ENCODE measurements at places on chromosomes 3 and 15. TPM values are rescaled to one million over a fixed set of nuclear protein-coding genes. Genes with fewer than 3 reads are reported as not detected.

DNA sequence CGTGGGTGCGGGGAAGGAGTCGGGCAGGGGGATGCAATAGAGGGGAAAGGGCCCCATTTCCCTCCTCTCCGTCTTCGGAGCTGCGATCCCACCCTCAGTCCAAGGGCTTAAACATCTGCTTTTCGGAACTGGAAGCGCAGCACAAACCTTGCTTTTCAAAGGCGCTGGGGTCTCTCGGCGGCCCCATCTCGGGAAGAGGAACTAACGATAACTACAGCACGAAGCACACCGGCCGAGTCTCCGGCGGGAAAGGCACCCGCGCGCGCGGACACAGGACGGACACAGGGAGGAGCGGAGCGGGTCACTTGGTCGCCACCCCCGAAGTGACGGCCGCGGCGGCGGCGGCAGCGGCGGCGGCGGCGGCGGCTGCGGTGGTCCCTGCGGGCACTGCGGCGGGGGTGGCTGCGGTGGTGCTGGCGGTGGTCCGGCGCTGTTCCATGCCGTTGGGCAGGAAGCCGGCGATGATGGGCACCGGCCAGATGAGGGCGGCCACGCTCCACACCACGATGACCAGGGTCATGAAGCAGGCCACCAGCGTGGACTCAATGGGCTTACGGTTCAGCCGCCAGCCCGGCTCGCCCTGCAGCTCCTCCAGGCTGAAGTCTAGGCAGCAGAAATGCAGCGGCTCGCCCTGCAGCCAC, 1.1 kb downstream of the TMEM158 start:
- peak overlapping the region; percentile 64 for H3K27ac ChIP-seq
- peak overlapping the region; percentile 85 for H3K4me3 ChIP-seq
- peaks cover 20% of the 10 kb centered on the region for H3K4me1 ChIP-seq
- H3K36me3 ChIP-seq = no peaks in the 10 kb centered on the region
- peaks cover 77% of the 10 kb centered on the region for H3K27me3 ChIP-seq

DNA sequence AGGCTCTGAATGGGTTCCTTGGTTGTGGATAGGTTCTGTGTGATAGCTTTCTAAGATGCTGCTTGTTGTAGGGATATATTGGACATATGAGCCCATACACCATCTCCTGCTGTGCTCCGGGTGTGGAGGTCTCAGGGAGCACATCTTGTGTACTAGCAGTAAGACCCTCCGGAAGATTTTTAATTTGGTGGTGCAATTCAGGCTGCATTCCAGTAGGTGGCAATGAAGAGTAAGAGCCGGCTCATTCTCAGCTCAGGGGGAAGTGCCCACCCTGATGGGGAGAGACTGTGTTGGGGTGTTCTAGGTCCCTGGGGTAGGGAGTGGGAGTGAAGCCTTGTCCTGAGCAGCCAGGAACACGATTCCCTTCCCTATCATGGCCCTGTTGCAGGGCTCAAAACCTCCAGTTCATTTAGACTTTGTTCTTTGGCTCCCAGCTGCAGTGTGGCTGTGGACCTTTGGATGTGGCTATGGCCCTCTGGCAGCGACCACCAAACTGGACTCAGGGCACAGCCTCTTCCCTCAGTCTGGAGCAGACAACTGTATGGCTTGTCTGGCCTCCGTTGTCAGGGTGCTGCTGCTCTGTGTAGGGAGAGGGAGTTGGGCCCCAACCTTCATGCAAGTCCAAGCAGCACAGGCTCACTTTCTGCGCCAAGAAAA, 104.7 kb downstream of the UNC13C start:
- no peak overlapping the region for H3K27ac ChIP-seq
- H3K27me3 ChIP-seq = peaks cover 14% of the 10 kb centered on the region
- no peaks in the 10 kb centered on the region for H3K36me3 ChIP-seq
- peak; percentile 44 for DNase-seq
- no peaks in the 10 kb centered on the region for H3K4me1 ChIP-seq
- H3K4me3 ChIP-seq = no peak overlapping the region

- H3K4me1 ChIP-seq = no peaks in the 10 kb centered on the region
- H3K36me3 ChIP-seq = no peaks in the 10 kb centered on the region
- H3K27me3 ChIP-seq = peaks cover 24% of the 10 kb centered on the region
- no peak overlapping the region for H3K4me3 ChIP-seq
Observed at GRCh38 chr3:131803113-131803512, 231.7 kb downstream of the CPNE4 start.

DNA sequence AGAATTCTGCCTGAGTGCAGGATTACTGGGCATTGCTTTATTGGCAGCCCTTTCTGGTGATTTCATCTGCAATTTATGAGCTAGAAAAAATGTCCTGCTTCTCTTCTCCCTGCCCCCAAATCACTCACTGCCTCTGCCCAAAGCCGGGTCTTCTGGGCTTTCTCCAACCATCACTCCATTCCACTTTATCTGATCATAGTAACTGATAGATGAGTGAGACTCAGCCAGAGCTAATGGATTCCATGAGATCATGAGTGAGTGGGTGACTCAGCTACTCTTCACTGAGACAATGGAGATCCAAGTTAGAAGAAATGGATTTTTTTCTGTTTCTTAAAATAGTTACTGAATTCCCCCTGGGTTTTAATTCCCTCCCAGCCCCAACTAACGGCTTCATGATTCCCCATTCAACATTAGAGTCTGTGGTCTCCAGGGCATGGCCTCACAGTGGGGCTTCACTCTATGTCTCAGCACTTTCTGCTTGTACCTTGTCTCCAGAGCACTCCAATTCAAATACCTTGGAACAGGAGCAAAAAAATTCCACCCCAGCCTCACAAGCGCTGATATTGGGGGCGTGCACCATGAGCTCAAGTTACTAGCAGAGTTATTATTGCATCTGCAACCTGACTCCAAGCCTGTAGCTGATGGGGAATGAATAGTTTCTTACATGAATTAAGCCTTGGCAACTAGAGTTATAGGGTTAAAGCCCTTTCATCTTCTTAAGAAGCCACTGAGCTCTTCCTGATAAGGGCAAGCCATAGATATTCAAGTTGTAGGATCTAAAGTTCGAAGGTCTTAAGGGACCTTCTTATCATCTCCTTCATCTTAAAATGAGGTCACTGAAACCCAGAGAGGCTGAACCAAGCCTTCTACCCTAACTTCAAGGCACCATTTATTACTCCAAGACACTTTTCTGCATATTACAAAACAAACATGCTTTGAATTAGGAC, 85.9 kb downstream of the AGBL1 start:
- peaks cover 40% of the 10 kb centered on the region for H3K4me1 ChIP-seq
- no peaks in the 10 kb centered on the region for H3K36me3 ChIP-seq
- H3K27ac ChIP-seq = peak overlapping the region; percentile 92
- no peak for DNase-seq
- H3K27me3 ChIP-seq = peaks cover 8% of the 10 kb centered on the region

GRCh38 chr3:64300790-64301423, 75.6 kb upstream of the PRICKLE2 start:
- H3K27ac ChIP-seq = no peak overlapping the region
- no peaks in the 10 kb centered on the region for H3K4me1 ChIP-seq
- H3K27me3 ChIP-seq = no peaks in the 10 kb centered on the region
- no peak for DNase-seq
- peaks cover 11% of the 10 kb centered on the region for H3K36me3 ChIP-seq
- no peak overlapping the region for H3K4me3 ChIP-seq

- no peak overlapping the region for H3K4me3 ChIP-seq
- no peak for DNase-seq
- H3K27ac ChIP-seq = no peak overlapping the region
- H3K4me1 ChIP-seq = peaks cover 27% of the 10 kb centered on the region
- peaks cover 7% of the 10 kb centered on the region for H3K36me3 ChIP-seq
Observed at GRCh38 chr3:65412588-65412987, 626.1 kb downstream of the MAGI1 start.

DNA sequence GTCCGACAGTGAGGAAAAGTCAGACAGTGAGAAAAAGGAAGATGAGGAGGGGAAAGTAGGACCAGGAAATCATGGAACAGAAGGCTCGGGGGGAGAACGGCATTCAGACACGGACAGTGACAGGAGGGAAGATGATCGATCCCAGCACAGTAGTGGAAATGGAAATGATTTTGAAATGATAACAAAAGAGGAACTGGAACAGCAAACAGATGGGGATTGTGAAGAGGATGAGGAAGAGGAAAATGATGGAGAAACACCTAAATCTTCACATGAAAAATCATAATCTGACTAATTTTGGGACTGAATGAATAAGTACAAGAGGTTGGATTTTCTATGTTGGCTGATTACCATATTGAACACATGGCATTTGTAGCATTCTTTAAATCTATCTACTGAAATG, 26.2 kb downstream of the SEC62 start:
- no peak overlapping the region for H3K27ac ChIP-seq
- no peaks in the 10 kb centered on the region for H3K4me1 ChIP-seq
- DNase-seq = no peak
- H3K36me3 ChIP-seq = peaks cover 25% of the 10 kb centered on the region
- H3K4me3 ChIP-seq = no peak overlapping the region

The XIRP1 gene
- total RNA-seq = not detected

GRCh38 chr3:14299767-14300166, 102.6 kb upstream of the SLC6A6 start:
- H3K27ac ChIP-seq = no peak overlapping the region
- peaks cover 5% of the 10 kb centered on the region for H3K4me1 ChIP-seq
- H3K4me3 ChIP-seq = no peak overlapping the region
- peaks cover 11% of the 10 kb centered on the region for H3K27me3 ChIP-seq
- no peaks in the 10 kb centered on the region for H3K36me3 ChIP-seq

DNA sequence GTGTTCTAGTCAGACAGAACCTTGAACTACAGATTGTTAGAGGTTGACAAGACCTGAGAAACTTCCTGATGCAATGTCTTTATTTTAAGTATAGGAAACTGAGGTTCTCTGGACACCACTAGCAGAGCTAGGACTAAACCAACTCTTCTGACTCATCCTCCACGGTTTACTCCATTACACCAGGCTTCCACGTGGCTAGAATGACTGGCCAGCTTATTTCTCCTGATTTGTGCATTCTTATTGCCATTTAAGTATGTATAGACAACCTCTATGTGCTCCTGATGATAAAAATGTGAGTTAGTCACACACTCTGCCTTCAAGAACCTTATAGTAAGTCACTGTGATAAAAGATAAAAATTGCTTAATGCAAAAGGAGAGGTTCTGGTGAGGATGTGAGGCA, 182.7 kb downstream of the MEX3B start:
- no peak overlapping the region for H3K4me3 ChIP-seq
- no peak for DNase-seq
- H3K36me3 ChIP-seq = peaks cover 21% of the 10 kb centered on the region
- no peaks in the 10 kb centered on the region for H3K27me3 ChIP-seq
- H3K4me1 ChIP-seq = no peaks in the 10 kb centered on the region

- H3K4me1 ChIP-seq = peaks cover 18% of the 10 kb centered on the region
- no peak for DNase-seq
- no peak overlapping the region for H3K4me3 ChIP-seq
- H3K27me3 ChIP-seq = no peaks in the 10 kb centered on the region
- H3K36me3 ChIP-seq = no peaks in the 10 kb centered on the region
- H3K27ac ChIP-seq = no peak overlapping the region
Observed at GRCh38 chr15:39125226-39125625, 455.7 kb upstream of the THBS1 start.

- peaks cover 2% of the 10 kb centered on the region for H3K4me1 ChIP-seq
- H3K36me3 ChIP-seq = no peaks in the 10 kb centered on the region
- H3K4me3 ChIP-seq = no peak overlapping the region
- DNase-seq = no peak
- H3K27me3 ChIP-seq = peaks cover 58% of the 10 kb centered on the region
Observed at GRCh38 chr15:99098991-99099390, 5.9 kb upstream of the SYNM start.

DNA sequence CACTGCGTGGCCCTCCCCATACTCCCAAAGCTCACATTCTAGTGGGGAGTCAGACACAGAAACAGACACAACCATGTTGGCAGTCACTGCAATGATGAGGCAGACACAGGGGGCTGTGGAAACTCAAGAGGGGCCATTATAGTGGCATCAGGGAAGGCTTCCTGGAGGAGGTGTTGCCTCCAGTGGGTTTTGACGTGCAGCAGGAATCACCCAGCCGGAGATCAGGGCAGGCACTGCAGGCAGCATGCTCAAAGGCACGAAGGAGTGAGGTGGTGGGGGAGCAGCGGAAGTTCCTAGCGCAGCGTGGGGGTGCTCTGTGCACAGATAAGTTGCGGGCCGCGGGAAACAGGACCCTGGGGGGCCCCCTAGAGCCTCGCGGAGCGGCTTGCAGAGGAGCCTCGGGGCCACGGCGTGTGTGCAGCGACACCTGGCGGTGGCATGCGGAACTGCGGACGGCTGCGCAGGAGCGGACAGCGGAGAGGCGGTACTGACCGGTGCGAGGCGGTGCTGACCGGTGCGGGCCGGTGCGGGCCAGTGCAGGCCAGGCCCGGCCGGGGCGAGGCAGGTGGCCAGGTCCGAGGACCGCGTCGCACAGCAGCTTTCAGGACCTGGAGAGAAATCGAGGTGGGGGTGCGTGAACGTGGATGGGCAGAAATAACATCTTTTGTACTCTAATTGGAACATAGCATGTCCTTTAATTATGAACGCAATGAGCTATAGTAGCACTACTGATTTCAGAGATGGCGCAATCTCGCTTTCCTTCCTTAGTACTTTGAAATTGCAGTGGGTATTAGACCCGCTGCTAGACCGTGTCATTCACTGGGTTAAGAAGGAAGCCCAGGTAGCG, 101.5 kb downstream of the FBLN2 start:
- H3K27ac ChIP-seq = no peak overlapping the region
- peaks cover 3% of the 10 kb centered on the region for H3K4me1 ChIP-seq
- peak overlapping the region; percentile 22 for H3K4me3 ChIP-seq
- DNase-seq = peak; percentile 93

DNA sequence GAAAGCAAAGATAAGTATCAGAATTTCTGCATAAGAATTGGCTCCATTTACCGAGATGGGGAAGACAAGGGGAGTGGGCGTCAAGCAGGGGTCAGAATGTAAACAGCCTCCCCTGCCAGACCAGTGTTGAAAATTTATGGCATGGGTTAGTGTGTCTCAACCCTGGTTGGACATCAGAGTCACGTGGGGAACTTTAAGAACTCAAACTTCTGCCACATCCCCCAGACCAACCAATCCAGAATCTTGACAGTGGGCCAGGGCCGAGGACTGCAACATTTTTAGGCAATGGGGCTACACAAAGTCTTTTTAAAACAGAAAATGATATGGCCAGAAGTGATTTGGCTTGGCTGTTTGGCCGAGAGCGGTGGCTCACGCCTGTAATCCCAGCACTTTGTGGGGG, 14.3 kb upstream of the MASP1 start:
- no peak for DNase-seq
- no peak overlapping the region for H3K27ac ChIP-seq
- H3K36me3 ChIP-seq = no peaks in the 10 kb centered on the region

DNA sequence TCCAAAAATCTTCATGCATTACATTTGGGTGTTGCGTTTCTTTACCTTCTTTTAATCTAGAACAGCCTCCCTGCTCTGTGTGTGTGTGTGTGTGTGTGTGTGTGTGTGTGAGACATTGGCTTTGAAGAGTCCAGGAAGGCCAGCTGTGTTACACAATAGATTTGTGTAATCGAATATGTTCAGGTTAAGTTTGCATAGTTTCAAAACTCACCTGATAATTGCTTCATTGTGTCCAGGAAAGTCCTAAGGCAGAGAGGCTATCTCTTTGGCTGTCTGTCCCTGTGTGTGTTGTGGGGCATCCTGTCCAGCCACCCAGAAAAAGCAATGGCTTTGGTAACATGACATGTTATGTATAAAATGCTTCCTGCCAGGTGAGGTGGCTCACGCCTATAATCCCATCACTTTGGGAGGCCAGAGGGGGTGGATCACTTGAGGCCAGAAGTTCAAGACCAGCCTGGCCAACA, 37.5 kb downstream of the ZNF710 start:
- H3K27ac ChIP-seq = peak overlapping the region; percentile 51
- H3K4me1 ChIP-seq = peaks cover 64% of the 10 kb centered on the region
- H3K36me3 ChIP-seq = no peaks in the 10 kb centered on the region
- no peak for DNase-seq
- H3K27me3 ChIP-seq = no peaks in the 10 kb centered on the region

Measured in mesothelial cell of epicardium (in vitro differentiated cells).